ENCODE measurements at places on chromosomes 3 and 15.

- no peak for DNase-seq
These were observed 62.8 kb upstream of the C3orf80 start for GRCh38 chr3:160162440-160162839.

DNA sequence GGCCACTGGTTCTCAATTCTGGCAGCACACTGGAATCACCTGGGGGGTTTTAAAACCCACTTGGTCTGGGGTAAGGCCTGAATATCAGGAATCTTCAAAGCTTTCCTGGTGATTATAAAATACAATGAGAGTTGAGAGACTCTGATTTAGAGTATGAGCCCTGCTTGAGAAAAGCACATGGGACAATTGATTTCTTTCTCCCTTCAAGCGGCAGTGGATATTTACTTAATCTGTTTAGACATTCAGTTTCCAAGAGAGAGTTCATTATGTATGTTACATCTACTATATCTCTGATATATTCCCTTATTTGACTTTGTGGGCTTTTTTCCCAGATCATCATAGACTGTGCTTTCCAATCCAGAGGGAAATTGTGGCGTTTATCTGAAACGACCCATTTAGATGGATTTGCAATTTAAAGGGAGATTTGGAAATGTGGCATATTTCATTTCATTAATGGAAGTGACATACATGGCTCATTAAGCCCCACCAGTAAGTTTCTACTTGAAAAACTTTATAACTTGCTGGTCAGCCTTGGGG, 171.2 kb upstream of the PFN2 start:
- DNase-seq = no peak

GRCh38 chr3:152269056-152269830, 514 bp downstream of the MBNL1 start:
- no peak for DNase-seq

DNA sequence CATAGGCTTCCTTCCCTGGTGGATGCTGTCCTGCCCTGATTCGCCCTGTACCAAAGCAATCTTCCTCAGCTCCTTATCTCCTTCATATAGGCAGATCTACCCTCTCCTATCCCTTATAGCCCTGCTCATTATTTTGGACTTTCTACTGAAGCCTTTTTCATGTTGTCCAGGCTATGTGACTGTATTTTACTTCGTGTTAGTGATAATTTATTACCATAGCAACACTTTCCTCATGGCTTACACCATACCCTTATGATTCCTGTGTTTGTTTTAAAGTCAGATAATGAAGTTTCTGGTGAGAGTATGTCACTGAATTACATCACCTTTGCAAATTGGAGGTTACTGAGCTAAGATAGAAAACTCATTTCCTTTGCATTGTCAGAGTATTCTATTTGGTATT, 352.6 kb downstream of the NLGN1 start:
- DNase-seq = no peak

- no peak for DNase-seq
These were observed 46.8 kb downstream of the CHL1 start for GRCh38 chr3:243356-243725.

- no peak for DNase-seq
These were observed 4.5 kb downstream of the NDUFB5 start for GRCh38 chr3:179608931-179609720.

DNA sequence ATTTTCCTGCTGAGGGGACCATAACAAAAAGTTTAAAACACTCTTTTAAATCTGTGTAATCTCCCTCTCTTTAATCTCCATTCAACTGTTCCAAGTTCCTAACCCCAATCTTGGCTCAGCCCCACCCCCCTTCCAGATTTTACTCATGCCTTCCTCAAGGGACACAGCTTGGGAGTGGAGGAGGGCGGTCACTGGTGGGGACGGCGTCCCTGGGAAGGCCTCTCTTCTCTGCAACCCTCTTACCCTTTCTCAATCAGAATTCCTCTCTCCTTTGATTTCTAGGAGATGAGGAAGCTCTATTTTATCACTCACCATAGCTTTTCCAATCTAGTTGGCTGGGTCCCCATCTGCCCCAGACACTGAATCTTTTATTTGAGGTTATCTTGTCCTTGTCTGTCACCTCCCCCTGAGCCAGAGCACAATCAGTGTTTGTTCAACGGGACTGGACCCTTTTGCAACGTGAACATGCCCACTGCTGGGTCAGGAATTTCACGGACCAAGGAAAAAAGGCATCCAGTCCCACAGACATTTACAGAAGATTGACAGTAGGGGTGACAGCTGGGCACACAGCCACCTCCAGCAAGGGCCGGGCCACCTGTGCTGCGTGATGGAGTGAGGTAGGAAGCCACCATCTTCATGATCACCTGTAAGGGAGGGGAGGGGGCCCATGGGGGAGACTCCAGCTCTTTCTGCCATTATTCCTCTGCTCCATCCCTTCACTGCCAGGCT, 84.0 kb upstream of the HERC1 start:
- no peak for DNase-seq

DNA sequence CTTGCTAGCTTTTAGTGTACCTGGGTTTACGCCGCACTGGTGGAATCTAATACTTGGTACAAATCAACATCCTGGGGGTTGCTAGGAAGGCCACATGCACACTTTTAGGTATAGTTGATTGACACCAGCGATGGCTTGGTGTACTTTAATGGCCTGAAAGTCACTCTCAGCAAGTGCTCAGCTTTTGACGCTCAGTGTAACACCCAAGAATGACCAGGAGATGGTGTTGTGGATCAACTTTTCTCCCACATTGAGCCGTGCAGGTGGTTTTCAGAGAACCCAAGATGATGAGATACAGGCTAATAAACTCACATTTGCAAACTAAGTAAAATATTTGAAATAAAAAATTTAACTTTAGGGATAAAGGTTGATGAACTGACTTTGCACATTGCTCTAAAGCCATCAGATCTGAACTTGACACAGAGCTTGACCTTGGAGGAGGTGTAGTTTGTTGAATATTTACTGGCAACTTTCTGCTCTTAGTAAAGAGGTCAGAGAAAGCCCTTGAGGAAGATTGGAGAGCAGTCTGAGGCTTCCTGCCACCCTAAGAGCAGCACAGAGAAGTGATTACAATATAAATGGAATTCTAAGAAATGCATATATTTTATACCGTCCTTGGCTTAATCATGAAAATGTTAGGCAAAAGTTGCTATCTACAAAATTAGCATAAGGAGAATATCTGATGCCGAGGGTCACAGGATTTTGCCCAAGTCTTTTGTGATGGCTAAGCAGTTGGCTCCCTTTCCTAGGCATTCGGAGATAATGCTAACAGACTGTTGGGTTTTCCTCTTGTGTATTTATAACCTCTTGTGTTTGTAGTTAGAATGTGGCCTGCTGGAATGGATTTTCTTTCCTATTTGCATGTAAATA, 143.4 kb upstream of the RASGRP1 start:
- DNase-seq = no peak

GRCh38 chr3:182508919-182509711, 284.2 kb upstream of the ATP11B start:
- no peak for DNase-seq

GRCh38 chr3:51386852-51387229, 1.8 kb downstream of the MANF start:
- no peak for DNase-seq

GRCh38 chr15:78360958-78361718, 21.0 kb downstream of the CRABP1 start:
- no peak for DNase-seq

DNA sequence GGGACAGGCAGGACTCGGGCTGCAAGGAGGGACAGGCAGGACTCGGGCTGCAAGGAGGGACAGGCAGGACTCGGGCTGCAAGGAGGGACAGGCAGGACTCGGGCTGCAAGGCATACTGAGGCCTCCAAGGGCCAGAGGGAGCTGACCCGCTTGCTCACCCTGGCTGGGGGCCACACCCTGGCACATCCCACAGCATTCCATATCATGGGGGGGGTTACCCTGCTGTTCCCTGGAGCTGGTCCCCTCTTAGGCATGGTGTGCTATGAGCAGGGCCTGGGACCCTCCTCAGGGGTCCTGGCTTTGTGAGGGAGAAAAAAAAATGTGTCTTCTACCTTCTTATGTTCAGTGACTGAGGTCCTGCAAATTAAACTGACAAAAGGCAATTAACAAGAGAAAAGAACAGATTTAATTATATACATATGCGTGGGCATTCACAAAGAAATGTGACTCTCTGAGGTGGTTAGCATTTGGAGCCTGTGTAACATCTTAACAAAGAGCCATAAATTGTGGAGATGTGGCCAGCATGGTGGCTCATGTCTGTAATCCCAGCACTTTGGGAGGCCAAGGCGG, 97.6 kb upstream of the ALDH1A3 start:
- DNase-seq = no peak

- no peak for DNase-seq
These were observed 15.2 kb downstream of the TRAIP start for GRCh38 chr3:49841126-49841696.

- no peak for DNase-seq
These were observed 5.3 kb downstream of the MYZAP start for GRCh38 chr15:57596978-57597377.

DNA sequence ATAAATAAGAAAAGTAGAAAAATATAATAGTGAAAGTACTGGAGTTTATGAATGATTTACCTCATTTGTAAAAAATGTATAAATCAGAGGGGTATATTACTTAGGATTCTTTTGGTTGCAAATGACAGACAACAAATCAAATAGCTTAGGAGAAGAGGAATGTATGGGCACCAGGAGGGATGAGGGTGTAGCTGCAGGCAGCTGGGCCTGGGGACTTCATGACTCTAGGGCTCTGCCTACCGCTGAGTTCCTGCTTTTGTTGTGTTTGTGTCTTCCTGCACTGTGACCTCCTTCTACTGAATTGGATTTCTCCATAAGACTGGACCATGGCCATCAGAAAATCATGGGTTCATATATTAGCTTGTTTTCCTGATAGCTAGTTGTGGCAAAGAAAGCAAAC, 27.9 kb upstream of the PDE8A start:
- DNase-seq = no peak

DNA sequence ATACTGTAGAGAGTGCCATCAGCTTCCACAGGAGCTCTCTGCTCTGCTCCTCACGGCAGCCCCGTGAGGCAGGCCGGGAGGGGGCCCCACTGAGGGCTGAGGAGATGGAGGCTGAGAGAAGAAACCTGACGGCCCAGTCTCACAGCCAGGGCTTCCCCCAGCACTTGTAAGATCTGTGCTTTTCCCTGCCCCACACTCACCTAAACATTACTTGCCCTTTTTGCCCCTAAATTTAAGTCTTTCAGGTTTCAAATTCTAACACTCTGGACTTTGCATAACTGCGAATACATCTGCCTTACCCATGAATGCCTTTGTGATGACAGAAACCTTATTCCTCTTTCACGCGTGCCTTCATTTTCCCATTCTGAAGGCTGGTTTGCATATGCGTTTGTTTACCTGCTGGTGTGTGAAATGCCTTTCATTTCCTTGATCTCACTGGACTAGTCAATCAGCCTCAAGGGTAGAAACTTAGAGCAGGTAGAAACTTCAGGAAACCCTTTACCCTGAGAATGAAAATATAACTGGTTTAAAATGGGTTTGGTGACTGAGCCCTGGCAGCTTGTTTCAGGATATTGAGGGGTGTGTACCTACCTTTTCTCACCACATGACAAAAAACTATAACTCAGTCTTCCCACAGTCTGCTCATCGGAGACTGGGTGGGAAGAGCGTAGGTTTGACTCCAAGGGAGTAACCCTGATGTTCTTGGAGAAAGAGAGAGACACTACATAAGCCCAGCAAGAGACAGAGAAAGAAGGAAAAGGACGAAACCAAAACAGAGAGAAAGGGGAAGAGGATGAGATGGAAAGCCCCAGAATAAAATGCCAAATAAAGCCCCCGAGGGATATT, 20.1 kb downstream of the SLC12A8 start:
- DNase-seq = no peak
